ENCODE measurements at places on chromosomes 6 and 20. TPM values are rescaled to one million over a fixed set of nuclear protein-coding genes. Genes with fewer than 3 reads are reported as not detected.

Gene SRSF12
- total RNA-seq = 0.44 TPM

Gene BTNL2
- not detected for total RNA-seq

Gene CCN6
- not detected for total RNA-seq

Gene RAET1L
- total RNA-seq = 30.4 TPM

Gene SLC13A3
- total RNA-seq = 0.92 TPM

Gene SPAG4
- 3.3 TPM for total RNA-seq

Gene EFCAB8
- 0.48 TPM for total RNA-seq

- no peak for ATAC-seq
These were observed 9.7 kb upstream of the TENT5A start for GRCh38 chr6:81762132-81762531.

DNA sequence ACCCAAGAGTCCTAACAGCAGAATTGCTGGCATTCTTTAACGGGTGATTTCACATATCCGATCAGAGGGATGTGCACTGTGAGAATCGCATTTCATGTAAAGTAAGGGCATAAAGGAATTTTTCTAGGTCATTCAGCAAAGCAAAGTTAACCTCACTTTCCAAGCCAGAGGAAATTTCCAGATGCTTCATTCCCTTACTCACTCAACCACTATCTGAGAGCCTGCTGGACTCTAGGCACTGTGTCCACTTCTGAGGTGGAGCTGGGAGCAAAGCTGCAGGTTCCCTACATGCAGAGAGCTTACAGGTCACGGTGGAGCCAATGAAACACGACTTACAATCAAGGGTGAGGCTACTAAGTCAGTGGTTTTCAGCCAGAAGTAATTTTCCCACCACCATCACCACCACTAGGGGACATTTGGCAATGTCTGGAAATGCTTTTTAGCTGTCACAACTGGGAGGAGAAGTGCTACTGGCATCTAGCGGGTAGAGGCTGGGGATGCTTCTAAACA is 34.5 kb upstream of the TSHZ2 start:
- ATAC-seq = no peak

- ATAC-seq = no peak
These were observed 12.9 kb upstream of the MCM3 start for GRCh38 chr6:52297433-52297832.

DNA sequence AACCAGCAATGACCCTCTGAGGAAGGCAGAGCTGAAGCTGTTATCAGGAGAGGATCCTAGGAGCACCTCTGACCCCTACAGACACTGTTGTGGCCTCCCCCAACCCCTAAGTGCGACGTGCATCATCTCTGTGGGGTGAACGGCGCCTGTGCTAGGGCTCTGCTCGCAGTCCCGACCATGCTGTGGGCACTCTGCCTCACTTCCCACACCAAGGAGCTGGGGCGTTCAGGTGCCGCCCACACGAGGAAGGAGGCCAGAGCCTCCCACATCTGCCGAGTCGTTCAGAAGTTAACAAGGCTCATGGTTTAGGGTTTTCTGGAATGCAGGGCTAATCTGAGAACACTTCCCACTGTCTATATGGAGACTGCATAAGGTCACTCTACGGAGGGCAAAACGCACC is 62.1 kb downstream of the GINS1 start:
- no peak for ATAC-seq

GRCh38 chr6:129766959-129767728 is 57.2 kb upstream of the ARHGAP18 start:
- peak; percentile 52 for ATAC-seq

- ATAC-seq = no peak
These were observed 971.3 kb upstream of the DEFB115 start for GRCh38 chr20:30286157-30286556.

DNA sequence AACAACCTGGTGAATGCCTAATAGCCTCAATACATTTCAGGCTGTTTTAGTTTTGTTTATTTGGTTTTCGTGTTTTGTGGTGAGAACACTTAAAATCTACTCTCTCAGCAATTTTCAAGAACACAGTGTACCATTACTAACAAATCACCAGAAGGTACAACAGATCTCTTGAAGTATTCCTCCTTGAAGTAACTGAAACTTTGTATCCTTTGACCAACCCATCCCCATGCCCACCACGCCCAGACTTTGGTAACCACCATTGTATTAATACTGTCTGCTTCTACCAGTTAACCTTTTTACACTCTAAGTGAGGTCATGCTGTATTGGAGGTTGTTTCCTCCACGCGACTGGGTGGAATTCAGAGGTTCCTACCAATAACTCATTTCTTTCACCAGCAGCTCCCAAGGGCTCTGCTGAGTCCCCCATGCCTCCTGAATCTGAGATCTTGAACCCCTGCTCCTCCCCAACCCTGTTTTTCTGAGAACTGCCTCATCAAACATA is 5.7 kb upstream of the TRIM40 start:
- no peak for ATAC-seq

All from esophagus mucosa (tissue), 1 donor.